Posterior vena cava (tissue), 2 donors: ENCODE measurements at places on chromosomes 7 and 10. TPM values are rescaled to one million over a fixed set of nuclear protein-coding genes. Genes with fewer than 3 reads are reported as not detected.
A peak's percentile ranks its signal among the peaks of the same experiment; 100 is the strongest.

DNA sequence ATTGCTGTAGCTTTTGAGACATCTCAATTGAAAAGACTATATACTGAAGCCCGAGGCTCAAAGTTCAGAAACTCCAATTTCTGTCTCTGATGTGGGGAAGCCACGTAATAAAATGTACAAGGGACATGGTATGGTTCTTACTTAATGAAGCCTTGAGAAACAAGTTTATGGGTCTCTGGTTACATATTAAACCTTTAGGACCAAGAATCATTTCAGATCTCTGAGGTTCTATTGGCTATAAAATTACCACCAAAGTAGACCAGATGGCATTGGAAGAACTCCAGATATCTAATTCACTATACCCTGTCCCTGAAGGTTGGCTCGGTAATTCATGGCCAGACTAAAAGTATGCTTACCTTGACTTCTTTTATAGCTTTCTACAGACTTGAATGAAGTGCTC lies 23.7 kb downstream of the STAMBPL1 start:
- DNase-seq: no peak

GRCh38 chr10:95564291-95564690 lies 3.1 kb upstream of the SORBS1 start:
- no peak for DNase-seq

DNA sequence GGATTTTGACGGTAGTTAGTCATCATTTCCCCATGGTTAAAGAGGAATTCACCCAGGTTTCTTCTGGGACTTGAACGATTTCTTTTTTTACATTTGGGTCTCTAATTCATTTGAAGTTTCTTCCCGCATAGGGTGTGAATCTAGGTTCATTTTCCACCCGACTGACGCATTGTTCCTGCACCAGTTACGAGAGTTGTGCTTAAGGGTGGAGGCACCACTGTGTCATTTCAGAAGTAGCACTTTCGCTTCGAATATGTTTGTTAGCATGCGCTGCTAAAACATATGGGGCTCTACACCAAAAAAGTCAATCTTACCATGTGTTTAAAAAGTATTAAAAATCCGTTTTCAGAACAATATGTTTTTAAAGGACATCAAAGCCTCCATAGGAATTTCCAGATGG lies 140.3 kb downstream of the VIPR2 start:
- DNase-seq: no peak

DNA sequence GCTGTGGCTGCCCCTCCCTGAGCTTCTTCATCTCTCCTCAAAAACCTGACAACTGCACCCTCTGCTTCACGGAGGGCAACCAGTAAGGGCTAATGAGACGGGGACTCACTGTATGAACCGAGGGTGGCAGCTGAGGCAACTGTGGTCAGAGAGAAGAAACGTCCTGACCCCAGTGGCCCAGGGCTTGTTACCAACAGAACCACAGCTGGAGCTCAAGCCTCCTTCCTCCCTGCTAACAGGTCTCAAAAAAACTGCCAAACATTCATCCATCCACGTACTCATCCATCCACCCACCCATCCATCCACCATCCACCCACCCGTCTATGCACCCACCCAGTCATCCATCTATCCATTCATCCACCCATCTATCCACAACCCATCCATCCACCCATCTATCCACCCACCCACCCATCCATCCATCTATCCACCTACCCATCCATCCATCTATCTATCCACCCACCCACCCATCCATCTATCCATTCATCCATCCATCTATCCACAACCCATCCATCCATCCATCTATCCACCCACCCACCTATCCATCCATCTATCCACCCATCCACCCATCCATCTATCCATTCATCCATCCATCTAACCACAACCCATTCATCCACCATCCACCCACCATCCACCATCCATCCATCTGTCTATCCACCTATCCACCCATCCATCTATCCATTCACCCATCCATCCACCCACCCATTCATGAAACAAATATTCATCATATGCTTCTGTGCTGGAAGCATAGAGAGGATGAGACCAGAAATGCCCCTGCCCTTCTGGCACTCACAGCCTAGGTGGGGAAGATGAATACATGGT lies 111.7 kb downstream of the PDGFA start:
- peak; percentile 51 for DNase-seq

DNA sequence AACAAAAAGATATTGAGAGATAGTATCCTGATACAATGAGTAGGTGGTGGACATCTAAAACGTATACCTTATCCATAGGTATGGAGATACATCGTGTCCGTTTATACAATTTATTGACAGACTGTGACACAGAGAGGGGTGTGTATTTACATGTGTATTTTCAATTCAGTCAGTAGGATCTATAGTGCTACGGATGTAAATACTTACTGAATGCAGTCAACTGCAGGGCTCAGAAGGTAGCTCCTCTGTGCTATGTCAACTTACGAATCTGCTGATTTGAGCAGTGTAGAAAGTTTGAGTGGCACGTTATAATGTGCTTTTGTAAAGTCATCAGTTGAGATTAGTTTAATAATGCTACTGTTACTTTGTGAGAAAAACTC lies 626 bp downstream of the ZNF804B start:
- DNase-seq: no peak

GRCh38 chr7:130352194-130353074 lies 7.8 kb downstream of the CPA5 start:
- peak; percentile 55 for DNase-seq

- no peak for DNase-seq
These were observed 50.7 kb downstream of the KCNMA1 start for GRCh38 chr10:77586719-77587415.

- DNase-seq: peak; percentile 51
These were observed 110.6 kb downstream of the TCERG1L start for GRCh38 chr10:131200856-131201470.

DNA sequence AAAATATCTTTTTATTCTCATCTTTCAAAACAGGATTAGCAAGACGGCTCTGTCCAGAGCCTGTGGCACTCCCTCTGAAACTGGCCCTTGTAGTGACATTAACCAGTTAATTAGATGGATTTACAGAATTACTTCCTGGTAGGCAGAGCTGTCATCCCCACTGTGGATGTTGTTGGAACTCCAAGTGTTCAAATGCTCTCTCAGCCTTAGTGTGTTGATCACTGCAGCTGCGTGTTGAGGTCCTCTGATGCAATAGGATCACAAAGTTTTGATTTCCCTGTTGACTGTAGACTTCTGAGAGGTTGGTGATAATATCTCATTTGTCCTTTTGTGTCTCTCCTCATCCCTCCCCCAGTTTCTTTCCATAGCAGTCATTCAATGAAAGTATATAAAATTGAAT lies 117.3 kb upstream of the CDK6 start:
- DNase-seq: no peak

DNA sequence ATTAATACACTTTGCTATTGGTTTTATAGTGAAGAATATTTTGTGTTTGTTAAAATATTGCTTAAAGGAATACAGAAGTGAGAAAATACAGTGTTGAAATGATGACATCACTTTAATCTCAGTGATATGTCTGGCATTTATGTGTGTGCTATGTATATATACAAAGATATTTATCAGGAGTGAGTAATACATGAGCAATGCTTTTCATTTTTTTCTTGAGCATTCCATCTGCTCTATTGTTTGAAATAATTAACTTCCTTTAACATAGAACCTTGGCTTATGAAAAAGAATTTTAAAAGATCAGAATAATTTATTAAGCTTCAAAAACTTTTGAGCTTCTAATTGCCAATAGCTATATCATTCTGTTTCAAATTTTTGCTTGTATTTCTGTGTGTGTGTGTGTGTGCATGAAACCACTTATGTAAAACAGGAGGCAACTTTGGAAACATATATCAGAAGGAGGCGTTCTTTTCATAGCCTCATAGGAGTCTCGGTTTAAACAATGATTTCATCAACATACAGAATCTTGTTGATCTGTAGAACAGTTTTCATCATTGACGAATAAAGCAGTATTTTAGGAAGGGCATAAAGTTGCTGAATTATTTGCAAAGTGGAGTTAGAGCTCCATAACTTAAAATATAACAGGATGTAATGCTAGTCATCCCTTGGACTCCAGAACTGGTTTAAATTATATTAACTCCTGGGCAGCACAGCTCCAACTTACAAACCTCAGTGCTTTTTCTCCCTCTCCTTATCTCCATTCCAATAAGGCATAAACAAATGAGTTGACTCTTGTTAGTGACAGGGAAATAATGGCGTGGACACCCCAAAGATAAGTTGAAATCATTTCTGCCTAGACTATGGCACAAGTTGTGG lies 228.4 kb upstream of the DGKB start:
- no peak for DNase-seq

DNA sequence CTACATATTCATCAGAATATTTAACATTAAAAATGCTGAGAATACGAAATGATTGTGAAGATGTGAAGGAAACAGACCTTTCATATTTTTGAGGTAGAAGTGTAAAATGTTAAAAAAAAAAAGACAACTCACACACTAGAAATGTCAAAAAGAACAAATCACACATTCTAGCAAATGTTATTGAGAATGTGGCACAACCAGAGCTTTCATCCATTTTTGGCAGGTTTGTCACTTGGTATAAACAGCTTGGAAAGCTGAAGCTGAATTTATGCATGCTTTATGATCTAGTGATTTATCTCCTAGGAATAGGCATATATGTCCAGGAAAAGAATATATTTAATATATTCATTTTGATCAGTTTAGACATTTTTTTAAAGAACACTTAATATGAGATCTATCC lies 784.9 kb upstream of the GHITM start:
- DNase-seq: no peak

DNA sequence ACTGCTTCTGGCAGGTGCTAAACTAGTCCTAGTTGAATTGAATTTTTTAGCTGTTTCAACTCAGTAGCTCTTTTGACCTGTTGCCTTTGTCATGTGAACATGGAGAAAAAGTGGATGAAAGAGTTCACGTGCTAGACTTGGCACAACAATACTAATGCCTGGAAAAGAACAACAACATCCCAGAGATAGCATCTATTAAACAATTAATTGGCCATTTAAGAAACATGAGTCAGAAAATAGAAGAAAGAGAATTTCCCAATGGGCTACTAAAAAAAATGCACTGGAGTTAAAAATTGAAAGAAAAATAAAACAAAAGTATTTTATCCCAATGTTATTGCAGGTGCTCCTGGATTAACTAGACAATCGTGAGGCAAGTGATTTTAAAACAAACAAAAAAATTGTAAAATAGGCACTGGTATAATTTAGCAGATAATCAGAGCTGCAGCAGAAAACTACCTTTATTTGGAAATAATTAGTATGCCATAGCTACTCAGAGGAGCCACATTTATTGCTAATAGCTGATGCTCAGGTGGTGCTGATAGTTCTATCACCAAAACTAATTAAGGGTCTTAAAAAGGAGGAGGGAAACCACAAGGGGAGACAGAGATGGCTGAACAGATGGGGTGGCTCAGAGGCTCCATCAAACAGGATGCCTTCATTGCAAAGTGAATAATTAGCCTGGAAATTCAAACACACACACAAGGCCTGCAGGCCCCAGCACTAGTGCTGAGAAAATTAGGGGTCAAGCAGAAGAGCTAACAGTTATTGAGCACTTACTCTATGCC lies 17.6 kb downstream of the CCDC71L start:
- DNase-seq: no peak

- no peak for DNase-seq
These were observed 149.6 kb upstream of the SEMA3E start for GRCh38 chr7:83798489-83798888.

SPOCK2 gene
- total RNA-seq: 4.5 TPM

ENO4 gene
- not detected for total RNA-seq
